ENCODE measurements at places on chromosomes 4 and X.

DNA sequence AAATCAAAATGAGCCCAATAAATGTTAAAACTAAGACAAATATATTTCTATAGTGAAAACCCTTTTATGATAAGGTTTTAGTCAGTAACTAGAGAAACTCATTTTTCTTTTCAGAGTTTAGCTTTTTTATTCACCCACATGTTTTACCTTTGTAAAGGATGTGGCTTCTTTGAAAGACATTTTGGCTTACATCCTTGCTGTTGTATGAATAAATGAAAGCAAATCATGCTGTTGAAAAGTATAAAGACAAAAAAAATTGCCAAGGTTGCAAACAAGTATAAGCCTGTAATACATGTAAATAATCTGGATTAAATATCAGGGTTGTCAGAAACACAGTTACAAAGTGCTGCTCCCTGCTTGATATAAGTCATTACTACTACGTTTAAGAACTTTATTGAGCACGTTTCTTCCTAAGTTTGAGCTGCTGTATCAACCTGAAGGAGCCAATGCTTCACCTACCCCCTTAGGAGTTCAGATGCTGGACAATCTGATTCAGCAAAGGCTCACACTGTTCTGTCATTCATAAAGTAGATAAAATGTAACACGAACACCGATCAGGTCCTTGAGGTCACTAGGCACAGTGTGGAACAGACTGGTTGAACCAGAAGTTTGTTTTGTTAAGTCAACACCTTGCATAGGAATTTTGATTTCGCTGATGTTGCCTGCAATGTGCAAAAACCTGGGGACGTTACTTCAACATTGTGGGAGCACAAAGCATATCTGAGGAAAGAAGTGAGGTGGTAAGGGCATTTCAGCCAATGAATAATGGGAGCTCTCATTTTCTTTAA, 321.2 kb upstream of the BMP3 start:
- no peak for DNase-seq

- no peak for DNase-seq
These were observed 85.4 kb downstream of the REPS2 start for GRCh38 chrX:17031827-17032226.

DNA sequence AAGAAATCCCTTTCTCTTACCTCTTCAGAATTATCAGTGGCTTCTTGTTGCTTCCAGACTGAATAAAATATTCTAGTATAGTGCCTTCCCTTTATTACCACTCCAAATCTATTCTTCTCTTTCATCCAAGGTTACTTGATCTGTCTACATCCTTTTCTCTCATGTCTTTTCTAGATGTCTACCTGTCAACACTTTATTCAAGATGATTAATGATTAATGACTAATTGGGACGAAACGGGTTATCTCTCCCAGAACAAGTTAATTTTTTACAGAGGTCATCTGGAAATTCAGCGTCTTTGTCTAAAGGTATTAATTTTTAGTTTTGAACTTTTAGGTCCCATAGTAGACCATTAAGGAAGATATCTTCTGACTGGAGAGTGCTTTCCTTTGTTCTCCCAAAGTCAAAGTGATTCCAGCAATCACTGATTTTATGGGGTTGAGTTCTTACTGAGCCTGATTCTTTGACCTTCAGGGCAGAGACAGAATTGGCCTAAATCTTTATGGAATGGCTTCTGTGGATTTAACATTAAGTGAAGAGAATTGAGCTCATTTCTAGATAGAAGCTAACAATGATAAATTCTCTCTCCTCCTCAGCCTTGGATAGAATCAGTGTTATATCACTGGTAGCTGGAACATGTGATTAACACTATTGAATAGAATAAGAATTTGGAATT, 335.4 kb upstream of the TEX13C start:
- no peak for DNase-seq

- DNase-seq: no peak
These were observed 14.3 kb upstream of the FAM3A start for GRCh38 chrX:154530286-154530685.

- DNase-seq: no peak
These were observed 2003.0 kb downstream of the C4orf33 start for GRCh38 chr4:131098976-131099375.

DNA sequence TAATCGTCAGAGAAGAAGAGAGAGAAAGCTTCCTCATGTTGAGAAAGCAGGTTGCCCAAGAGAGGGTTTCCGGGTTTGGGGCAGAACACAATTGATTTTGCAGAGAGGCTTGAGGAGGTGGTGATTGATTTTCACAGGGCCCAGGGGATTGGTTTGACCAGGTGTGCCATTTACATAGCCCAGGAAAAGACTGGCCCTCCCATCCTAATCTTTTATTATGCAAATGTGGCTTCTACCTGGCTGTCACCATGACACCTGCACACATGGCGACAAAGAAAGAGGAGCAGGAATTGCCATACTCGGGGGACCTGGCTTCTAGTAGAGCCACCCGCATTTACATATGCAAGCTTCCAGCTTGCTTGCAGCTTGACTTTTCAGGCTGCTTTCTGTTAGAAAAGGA, 405.3 kb downstream of the PPP4R3C start:
- DNase-seq: no peak

GRCh38 chr4:147731580-147732517, at the start of gene ARHGAP10:
ARHGAP10 (plus strand) TSS chr4:147732088; CDS start chr4:147732302, 214 bp downstream.
- DNase-seq: no peak

DNA sequence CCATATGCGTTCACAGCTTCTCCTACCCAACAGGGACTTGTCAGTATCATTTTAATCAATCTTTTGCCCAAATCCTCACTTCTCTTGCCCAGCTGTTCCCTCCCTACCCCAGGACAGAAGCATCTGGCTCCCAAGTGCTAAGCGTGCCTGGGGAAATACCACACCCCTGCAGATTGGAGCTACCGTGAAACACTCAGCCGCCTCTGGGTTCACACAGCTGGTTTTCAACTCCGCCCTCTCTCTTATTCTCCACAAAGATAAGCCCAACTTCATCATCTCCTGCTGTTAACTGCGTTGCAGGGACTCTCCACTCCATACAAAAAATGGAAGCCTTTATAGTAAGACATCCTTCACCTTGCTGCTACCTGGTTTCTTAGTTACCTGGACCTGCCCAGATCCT, 147.3 kb upstream of the FTHL17 start:
- no peak for DNase-seq

DNA sequence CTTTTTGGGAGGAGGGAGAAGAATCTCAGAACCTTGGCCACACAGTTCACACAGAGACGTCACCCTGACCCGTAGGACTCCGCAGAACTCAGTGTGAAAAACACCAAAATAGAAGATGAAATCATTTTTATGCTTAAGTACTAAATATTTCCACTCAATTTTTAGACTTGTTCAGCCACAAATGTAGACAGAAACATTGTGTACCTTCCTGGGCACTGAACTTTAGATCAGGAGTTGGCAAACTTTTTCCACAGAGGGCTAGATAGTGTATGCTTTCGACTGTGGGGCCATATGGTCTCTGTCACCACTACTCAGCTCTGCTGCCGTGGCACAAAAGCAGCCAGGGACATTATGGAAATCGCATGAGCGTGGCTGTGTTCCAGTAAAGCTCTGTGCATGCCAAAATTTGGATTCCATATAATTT, 61.8 kb upstream of the STOX2 start:
- no peak for DNase-seq

DNA sequence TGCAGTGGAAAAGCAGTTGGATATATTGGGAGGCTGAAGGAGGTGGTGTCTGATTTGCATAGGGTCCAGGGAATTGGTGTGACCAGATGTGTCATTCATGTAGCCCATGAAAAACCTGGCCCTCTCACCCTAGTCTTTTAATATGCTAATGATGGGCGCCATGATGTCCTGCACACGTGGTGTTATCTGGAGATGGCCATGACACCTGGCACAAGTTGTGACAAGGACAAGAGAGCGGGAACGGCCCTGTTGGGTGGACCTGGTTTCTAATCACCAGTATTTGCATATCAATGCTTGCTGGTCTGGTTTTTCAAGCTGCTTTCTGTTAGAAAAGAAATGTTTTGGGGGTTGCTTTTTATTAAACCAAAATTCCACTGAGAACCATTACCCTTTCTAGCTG, 87.4 kb downstream of the ZXDA start:
- no peak for DNase-seq

All from vagina (tissue), 2 donors.